CD4-positive, alpha-beta memory T cell (primary cell): ENCODE measurements at places on chromosomes 12 and 14.

DNA sequence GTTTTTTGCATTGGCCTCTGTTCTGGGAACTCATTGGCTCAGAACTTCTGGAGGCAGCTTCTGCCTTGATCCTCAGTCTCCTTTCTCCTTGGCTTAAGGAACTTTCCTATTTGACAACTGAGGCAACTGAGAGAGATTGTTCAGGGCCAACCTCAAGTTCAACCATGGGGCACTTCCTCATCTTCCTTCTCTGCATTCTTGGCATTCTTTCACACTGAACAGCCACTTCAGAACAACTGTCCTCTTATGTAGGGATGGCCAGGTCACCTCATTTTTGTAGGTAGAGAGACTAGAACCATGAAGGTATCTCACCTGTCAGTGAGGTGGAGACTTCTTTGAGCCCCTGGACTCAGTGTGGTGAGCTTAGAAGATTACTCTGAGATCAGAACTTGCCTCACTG is 63.0 kb upstream of the NRXN3 start:
- no peak for DNase-seq

- no peak for DNase-seq
Measured at GRCh38 chr14:46399049-46399448, 252.5 kb downstream of the RPL10L start.

DNA sequence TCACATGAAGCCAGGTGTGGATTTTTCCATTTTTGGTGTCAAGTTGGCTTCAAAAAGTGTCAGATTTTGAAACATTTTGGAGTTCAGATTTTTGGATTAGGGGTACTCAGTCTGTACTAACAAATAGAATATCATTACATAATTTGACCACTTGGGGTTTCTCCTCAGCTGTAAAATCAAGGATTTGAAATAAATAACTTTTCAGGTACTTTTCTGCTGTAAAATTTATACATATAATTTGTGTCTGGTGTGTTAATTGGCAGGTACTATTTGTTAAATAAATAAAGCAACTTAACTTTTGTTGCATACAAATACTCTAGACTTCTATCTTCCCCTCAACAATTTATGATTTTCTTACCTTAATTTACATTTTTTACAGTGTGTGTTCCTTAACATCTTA is 234.1 kb upstream of the PRICKLE1 start:
- DNase-seq = no peak

GRCh38 chr14:25895740-25896139 is 702.1 kb downstream of the NOVA1 start:
- no peak for DNase-seq

GRCh38 chr14:88599761-88600439 is 37.1 kb downstream of the ZC3H14 start:
- no peak for DNase-seq

DNA sequence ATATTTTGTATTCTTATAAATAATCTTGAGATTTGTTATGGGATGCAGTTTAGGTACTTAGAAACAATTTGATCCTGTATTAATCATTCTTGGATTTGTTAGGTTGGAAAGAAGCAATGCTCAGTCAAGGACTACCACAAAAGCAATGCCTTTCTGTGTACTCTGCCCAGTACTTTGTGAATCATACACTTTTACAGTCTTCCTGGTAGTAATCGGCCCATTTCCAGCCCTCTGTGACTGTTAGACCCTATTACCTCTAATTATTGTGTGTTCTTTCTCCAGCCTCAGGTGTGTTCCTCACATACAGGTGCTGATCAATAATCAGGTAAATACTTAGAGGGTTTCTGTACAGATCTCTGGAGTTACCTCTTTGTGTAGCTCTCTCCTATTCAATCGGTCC is 609.0 kb downstream of the KCNH5 start:
- DNase-seq = no peak

GRCh38 chr12:57086493-57087009 is 2.4 kb upstream of the NAB2 start:
- DNase-seq = peak; percentile 29

DNA sequence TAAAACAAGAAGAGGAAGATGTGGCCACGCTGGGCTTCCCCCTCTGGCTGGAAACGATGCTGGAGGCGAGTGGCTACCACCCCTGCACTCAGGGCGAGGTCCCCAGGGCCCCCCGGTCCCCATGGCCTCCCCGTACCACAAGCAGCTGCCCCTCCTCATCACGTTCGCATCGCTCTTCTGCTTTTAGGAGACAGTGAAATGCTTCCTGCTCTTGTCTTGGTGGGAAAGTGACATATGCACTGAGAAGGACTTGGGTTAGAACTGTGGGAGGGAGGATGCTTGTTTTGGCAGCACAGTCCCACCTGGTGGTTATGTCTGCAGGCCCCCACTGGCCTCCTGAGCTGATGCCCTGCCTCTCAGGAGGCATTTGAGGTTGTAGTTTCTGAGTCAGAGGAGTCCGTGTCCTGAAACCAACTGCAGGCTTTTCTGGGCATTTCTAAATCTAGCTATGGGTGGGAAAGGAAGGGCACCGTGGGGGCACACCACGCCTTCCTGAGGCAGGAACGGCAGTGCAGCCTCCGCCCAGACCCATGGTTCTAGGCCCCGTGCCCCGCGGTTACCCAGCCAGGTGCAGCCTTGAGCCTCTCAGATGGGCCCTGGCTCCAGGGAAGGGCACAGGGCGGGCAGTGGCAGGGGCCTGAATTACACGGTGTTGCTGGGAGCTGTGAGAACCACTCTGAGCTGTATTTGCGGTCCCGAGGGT is 139.3 kb downstream of the ADGRD1 start:
- peak; percentile 4 for DNase-seq

DNA sequence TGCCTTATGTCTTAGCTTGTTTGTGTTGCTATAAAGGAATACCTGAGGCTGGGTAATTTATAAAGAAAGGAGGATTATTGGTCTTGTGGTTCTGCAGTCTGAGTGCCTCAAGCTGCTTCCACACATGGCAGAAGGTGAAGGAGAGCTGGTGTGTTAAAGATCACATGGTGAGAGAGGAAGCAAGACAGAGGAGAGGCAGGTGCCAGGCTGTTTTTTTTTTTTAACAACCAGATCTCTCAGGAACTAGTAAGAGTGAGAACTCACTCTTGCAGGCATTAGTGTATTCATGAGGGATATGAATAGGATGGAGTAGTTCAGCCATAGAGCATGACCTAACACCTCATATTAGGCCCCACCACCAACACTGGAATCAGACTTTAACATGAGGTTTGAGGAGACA is 123.4 kb downstream of the CMAS start:
- no peak for DNase-seq

GRCh38 chr12:58918469-58918844 is 1.8 kb downstream of the LRIG3 start:
- DNase-seq = no peak

GRCh38 chr12:11578461-11578993 is 70.9 kb upstream of the ETV6 start:
- no peak for DNase-seq

DNA sequence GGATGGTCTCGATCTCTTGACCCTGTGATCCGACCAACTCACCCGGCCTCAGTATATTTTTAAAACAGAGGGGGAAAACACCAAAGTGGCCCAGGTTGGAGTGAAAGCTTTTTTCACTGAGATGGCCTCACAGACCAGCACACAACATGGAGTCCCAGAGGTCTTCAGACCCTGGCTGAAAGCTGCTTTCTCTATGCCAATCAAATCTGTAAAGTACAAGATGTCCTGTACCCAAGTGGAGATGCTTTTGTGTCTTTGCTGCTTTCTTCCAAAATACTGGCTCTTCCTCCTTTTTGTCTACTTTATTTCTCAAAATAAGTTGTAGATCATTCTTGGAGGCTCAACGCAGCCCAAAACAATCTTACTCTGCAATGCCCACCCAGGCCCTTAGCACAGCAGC is 214.8 kb downstream of the MED13L start:
- DNase-seq = no peak

- DNase-seq = no peak
Measured at GRCh38 chr14:98137131-98138025, 1134.6 kb downstream of the BCL11B start.

GRCh38 chr14:64711039-64711438 is 6.8 kb downstream of the PLEKHG3 start:
- DNase-seq = no peak

GRCh38 chr14:106528717-106529116 is 1002.3 kb downstream of the TMEM121 start:
- no peak for DNase-seq

- no peak for DNase-seq
Measured at GRCh38 chr14:60188696-60189095, 23.5 kb upstream of the DHRS7 start.

DNA sequence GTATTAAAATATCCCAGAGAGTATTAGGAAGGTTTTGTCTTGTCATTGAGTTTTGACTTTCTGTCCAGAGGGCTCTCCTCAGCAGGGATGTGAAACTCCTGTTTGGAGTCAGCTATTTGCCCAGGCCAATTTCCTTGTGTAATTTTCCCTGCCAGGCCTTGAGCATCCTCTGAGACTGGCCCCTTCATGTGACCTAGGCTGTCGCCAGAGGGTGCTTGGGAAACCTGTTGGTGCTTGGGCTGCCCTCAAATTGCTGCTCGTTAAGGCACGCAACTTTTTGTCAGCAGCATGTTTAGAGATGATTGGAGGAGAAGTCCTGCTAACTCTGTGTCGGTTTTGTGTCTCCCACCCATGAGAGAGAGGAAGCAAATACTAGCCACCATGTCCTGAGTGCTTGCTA is 39.1 kb downstream of the IQSEC3 start:
- no peak for DNase-seq
